Myocyte (in vitro differentiated cells): ENCODE measurements at places on chromosomes 13 and 19. TPM values are rescaled to one million over a fixed set of nuclear protein-coding genes. Genes with fewer than 3 reads are reported as not detected.

The PSG3 gene
- not detected in 2 replicates for total RNA-seq

The SIAH3 gene
- not detected in 2 replicates for total RNA-seq

The FPR3 gene
- not detected in 2 replicates for total RNA-seq

The SLC7A9 gene
- not detected in 2 replicates for total RNA-seq

The NHLRC3 gene
- total RNA-seq = 19.5 and 19.6 TPM in 2 replicates

The GARIN5B gene
- not detected in 2 replicates for total RNA-seq

The ZNF835 gene
- not detected in 2 replicates for total RNA-seq

The NLRP11 gene
- total RNA-seq = not detected in 2 replicates

The DHDH gene
- total RNA-seq = 0.32 TPM in 1 of 2 replicates, not detected in the other

The KLK4 gene
- total RNA-seq = not detected in 2 replicates

The JOSD2 gene
- 29.8 and 39.9 TPM in 2 replicates for total RNA-seq

The ZNF491 gene
- 2.3 and 2.4 TPM in 2 replicates for total RNA-seq

The TRAPPC5 gene
- total RNA-seq = 50.4 and 95.9 TPM in 2 replicates

The ZNF132 gene
- 6.1 and 6.9 TPM in 2 replicates for total RNA-seq

The SHANK1 gene
- total RNA-seq = 32.3 and 38.1 TPM in 2 replicates

The NTF4 gene
- not detected in 2 replicates for total RNA-seq

The TLE2 gene
- 0.08 TPM in 1 of 2 replicates, not detected in the other for total RNA-seq

The KIR2DL1 gene
- total RNA-seq = not detected in 2 replicates

The POU2F2 gene
- total RNA-seq = 0.03 TPM in 1 of 2 replicates, not detected in the other

The SPRED3 gene
- total RNA-seq = 0.83 and 1.5 TPM in 2 replicates

The NXNL1 gene
- total RNA-seq = not detected in 2 replicates

The ZNF460 gene
- total RNA-seq = 59.7 and 69.2 TPM in 2 replicates

The LIN7B gene
- 22.1 and 44.2 TPM in 2 replicates for total RNA-seq

The UHRF1 gene
- 23.3 and 33.5 TPM in 2 replicates for total RNA-seq

The ARRDC2 gene
- total RNA-seq = 3.8 and 6.3 TPM in 2 replicates

The COX7A1 gene
- not detected in 2 replicates for total RNA-seq
